Right atrium auricular region (tissue), 2 donors: ENCODE measurements at places on chromosomes 7 and 10. TPM values are rescaled to one million over a fixed set of nuclear protein-coding genes. Genes with fewer than 3 reads are reported as not detected.

The CHAT gene
- not detected for total RNA-seq

- H3K4me3 ChIP-seq: no peak overlapping the region
- no peak for DNase-seq
- no peaks in the 10 kb centered on the region for H3K27me3 ChIP-seq
- H3K4me1 ChIP-seq: no peaks in the 10 kb centered on the region
Observed at GRCh38 chr10:24751716-24752115, 28.0 kb upstream of the ARHGAP21 start.

The SRRM3 gene
- total RNA-seq: 17.5 TPM

- peaks cover 52% of the 10 kb centered on the region for H3K4me1 ChIP-seq
- H3K27ac ChIP-seq: no peak overlapping the region
- no peaks in the 10 kb centered on the region for H3K27me3 ChIP-seq
- H3K4me3 ChIP-seq: peak overlapping the region; percentile 0
- H3K36me3 ChIP-seq: no peaks in the 10 kb centered on the region
Observed at GRCh38 chr7:17302575-17303142, 4.2 kb downstream of the AHR start.

DNA sequence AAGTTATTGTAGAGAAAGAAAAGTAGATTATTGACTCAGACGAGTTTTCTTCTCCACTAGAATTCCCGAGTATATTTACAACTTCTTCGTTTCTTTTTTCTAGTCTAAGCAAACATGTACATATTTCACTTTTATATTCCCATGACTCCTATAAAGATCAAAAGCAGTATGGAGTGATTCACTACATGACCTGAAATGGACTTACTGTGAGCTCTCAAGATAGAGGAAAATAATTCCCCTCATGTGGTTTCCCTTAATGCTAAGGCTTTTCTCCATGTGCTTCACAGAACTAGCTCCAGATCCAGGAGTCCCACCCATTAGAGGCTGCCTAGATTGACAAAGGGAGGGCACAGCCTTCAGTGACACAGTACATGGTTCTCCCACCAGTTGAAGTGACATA lies 823.1 kb upstream of the LRRTM3 start:
- no peak for DNase-seq
- H3K27me3 ChIP-seq: no peaks in the 10 kb centered on the region
- H3K36me3 ChIP-seq: no peaks in the 10 kb centered on the region

GRCh38 chr10:35546824-35547225 lies 58.3 kb upstream of the GJD4 start:
- no peak for DNase-seq
- no peaks in the 10 kb centered on the region for H3K36me3 ChIP-seq
- no peak overlapping the region for H3K27ac ChIP-seq
- no peak overlapping the region for H3K4me3 ChIP-seq

The DNAH11 gene
- 2.8 TPM for total RNA-seq

The IFIT1B gene
- not detected for total RNA-seq

The SPACDR gene
- total RNA-seq: not detected

The LIPK gene
- not detected for total RNA-seq

DNA sequence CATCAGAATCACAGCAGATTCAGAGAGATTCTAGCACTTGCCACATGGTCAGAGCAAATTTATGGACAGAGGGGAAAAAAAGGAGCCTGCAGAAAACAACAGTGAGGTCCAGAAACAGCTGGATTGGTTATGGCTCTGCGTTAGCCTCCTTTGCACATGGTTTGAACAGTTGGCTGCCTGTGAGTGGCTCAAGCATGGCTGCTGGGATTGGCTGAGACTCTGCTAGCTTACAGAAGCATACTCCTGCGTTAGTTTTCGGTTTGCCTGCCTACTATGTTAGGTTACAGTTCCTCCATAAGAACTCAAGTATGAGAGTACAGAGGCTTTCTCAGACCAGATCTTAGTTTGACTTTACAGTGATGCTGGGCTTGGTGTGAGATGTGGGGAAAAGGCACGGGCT lies 80.7 kb upstream of the WDR11 start:
- DNase-seq: no peak
- H3K4me3 ChIP-seq: no peak overlapping the region
- no peaks in the 10 kb centered on the region for H3K36me3 ChIP-seq
- no peaks in the 10 kb centered on the region for H3K27me3 ChIP-seq

DNA sequence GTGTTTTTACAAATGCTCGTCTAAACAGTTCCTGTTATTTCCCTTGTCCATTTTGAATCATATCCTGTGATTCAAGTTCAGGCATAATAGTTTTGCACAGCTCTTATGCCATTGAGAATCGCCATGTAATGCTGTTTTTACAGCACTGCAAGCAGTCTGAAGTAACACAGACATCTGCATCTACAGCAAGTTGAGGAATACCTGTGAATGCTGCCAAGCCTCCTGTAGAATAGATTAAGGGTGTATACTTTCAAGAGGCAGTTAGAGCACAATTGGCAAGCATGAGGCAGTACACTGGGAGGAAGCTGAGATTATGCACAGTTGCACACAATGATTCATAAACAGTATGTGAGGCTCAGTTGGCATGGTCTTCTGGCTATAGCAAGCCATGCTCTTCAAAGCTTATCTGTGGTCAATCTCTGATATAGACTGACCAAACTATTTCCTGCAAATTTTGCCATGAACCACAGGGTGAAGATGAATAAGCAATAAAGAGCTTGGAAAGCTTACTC lies 121.9 kb upstream of the AKR1E2 start:
- peak overlapping the region; percentile 63 for H3K27ac ChIP-seq
- no peak for DNase-seq
- no peaks in the 10 kb centered on the region for H3K27me3 ChIP-seq

The GPR158 gene
- not detected for total RNA-seq

- H3K4me3 ChIP-seq: no peak overlapping the region
- no peaks in the 10 kb centered on the region for H3K4me1 ChIP-seq
- H3K36me3 ChIP-seq: peaks cover 40% of the 10 kb centered on the region
- no peak for DNase-seq
- H3K27me3 ChIP-seq: no peaks in the 10 kb centered on the region
- no peak overlapping the region for H3K27ac ChIP-seq
Observed at GRCh38 chr10:130175074-130175473, 38.9 kb downstream of the GLRX3 start.

The PTN gene
- total RNA-seq: 26.2 TPM

GRCh38 chr10:74929197-74929596 lies 102.8 kb downstream of the KAT6B start:
- DNase-seq: no peak
- no peak overlapping the region for H3K4me3 ChIP-seq
- H3K36me3 ChIP-seq: no peaks in the 10 kb centered on the region
- no peaks in the 10 kb centered on the region for H3K27me3 ChIP-seq
- H3K27ac ChIP-seq: no peak overlapping the region
- no peaks in the 10 kb centered on the region for H3K4me1 ChIP-seq

- no peaks in the 10 kb centered on the region for H3K4me1 ChIP-seq
- H3K27ac ChIP-seq: no peak overlapping the region
- DNase-seq: no peak
- no peaks in the 10 kb centered on the region for H3K36me3 ChIP-seq
Observed at GRCh38 chr10:130713135-130713534, 576.9 kb downstream of the GLRX3 start.

DNA sequence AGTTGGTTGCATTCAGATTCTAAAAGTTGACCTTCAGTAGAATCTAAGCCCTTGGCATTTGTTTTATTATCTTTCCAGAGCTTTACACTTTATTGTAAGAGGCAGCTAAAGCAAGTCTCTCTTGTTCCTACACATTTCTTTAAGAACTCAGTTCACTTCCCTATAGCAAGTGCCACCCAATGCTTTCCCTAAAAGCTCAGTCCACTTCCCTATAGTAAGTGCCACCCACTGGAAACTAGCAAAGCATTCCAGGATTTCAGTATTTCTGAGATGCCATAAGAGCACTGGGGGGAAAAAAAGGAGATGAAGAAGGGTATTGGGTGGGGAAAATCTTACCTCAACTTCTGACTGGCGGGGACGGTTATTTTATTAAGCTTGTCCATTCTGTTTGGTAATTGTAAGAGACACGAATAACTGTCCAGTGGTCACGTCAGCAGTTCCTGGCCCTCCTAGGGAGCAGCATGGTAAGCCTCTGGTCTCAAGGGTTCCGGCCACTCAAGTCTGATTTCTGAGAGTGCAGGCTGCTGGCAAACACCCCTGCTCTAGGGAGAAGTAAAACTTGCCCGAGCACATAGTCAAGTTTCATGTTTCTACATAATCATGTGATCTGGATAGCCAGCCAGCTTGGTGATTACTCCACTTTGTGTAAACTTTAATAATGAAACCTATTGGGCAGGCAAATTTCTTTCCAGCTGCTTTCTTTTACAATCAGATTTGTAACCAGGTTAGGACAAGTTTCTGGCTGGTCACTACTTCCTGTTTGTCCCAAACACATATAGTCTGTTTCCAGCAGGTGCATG lies at the start of gene BLNK:
Gene BLNK (minus strand): TSS at position 554 of the 800 bp plus-strand sequence. CDS start 171 bp downstream, at position 383.
- H3K4me1 ChIP-seq: peaks cover 12% of the 10 kb centered on the region
- no peaks in the 10 kb centered on the region for H3K27me3 ChIP-seq
- peak; percentile 73 for DNase-seq
- H3K4me3 ChIP-seq: no peak within 1 kb of the TSS
- peak within 1 kb of the TSS; percentile 40 for H3K27ac ChIP-seq

GRCh38 chr10:16950656-16951601 lies 133.7 kb upstream of the RSU1 start:
- no peak for DNase-seq
- peaks cover 17% of the 10 kb centered on the region for H3K4me1 ChIP-seq
- no peaks in the 10 kb centered on the region for H3K36me3 ChIP-seq
- peak overlapping the region; percentile 16 for H3K27ac ChIP-seq

The RPEL1 gene
- not detected for total RNA-seq

- no peaks in the 10 kb centered on the region for H3K27me3 ChIP-seq
- DNase-seq: peak; percentile 85
- no peaks in the 10 kb centered on the region for H3K36me3 ChIP-seq
- no peak overlapping the region for H3K27ac ChIP-seq
- H3K4me1 ChIP-seq: no peaks in the 10 kb centered on the region
Observed at GRCh38 chr10:71569775-71570588, 149.6 kb downstream of the C10orf105 start.

- no peak overlapping the region for H3K4me3 ChIP-seq
- H3K36me3 ChIP-seq: peaks cover 36% of the 10 kb centered on the region
Observed at GRCh38 chr7:102175423-102176170, 111.1 kb upstream of the SH2B2 start.

The MYL7 gene
- 49,235 TPM for total RNA-seq

DNA sequence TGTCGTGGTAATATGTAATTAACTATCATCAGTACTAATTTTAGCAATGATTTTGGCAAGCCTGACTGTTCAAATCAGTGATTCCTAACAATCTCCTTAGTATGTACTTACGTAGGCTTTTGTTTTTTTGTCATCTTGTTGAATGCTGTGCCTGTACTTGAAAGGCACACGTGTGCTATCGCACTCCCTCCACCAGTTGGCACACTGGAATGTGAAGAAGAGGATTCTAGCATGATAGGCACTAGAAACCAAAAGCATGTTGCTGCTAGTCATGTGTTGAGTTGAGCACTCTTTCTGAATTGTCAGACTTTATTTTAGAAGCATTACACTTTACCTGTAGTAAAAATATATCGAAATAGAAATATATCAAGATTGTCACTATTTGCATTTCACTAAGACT lies 59.1 kb downstream of the TASOR2 start:
- no peak overlapping the region for H3K4me3 ChIP-seq
- no peak for DNase-seq
- peaks cover 46% of the 10 kb centered on the region for H3K36me3 ChIP-seq
- no peak overlapping the region for H3K27ac ChIP-seq
- H3K27me3 ChIP-seq: no peaks in the 10 kb centered on the region

- no peak for DNase-seq
- H3K27ac ChIP-seq: no peak overlapping the region
- no peaks in the 10 kb centered on the region for H3K27me3 ChIP-seq
- H3K4me3 ChIP-seq: no peak overlapping the region
Observed at GRCh38 chr10:43802988-43803696, 154.5 kb upstream of the ZNF32 start.
